ENCODE measurements at places on chromosomes 5 and 9.

- no peak for DNase-seq
Measured at GRCh38 chr9:26171691-26172090, 493.4 kb upstream of the TUSC1 start.

DNA sequence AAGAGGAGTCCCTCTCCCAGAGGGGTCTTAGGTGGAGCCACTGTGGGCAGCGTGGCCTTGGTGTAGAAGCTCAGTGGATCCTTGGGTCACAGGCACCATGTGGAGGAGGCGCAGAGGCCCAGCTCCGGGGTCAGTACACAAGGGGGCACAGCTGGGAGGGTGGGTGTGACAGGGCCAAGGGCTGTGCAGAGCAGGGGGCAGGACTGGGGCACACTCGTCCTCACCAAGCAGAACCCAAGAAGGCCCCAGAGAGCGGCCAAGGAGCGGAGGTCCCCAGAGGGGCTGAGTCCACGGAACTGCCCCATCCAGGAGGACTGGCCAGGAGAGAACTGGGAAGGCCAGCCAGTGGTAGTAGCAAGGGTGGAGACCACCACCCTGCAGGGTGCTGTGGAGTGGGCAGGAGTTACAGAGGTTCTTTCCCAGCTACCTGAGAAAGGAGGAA lies 2.5 kb upstream of the LPCAT1 start:
- no peak for DNase-seq

GRCh38 chr5:142644640-142645361 lies 41.1 kb downstream of the FGF1 start:
- no peak for DNase-seq

- no peak for DNase-seq
Measured at GRCh38 chr9:15332939-15333338, 25.9 kb upstream of the TTC39B start.

DNA sequence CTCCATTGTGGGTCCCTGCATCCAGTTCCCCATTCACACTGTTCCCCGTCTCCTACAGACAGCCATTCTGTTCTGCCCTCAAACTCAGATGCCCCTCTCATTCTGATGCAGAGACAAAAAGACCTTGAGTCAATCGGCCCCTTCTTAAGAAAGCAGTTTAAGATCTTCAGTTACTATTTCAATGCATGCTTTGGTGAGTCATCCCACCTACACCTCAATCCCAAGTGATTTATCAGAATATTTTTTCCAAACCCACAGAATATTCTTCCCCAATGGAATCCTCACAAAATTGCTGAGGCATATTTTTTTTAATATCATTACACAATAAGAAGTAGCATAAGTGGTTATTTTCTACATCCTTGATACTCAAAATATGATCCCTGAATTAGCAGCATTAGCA lies 92.4 kb upstream of the SLC1A1 start:
- DNase-seq, result no peak

- no peak for DNase-seq
Measured at GRCh38 chr9:8653111-8653510, 853.5 kb upstream of the DMAC1 start.

DNA sequence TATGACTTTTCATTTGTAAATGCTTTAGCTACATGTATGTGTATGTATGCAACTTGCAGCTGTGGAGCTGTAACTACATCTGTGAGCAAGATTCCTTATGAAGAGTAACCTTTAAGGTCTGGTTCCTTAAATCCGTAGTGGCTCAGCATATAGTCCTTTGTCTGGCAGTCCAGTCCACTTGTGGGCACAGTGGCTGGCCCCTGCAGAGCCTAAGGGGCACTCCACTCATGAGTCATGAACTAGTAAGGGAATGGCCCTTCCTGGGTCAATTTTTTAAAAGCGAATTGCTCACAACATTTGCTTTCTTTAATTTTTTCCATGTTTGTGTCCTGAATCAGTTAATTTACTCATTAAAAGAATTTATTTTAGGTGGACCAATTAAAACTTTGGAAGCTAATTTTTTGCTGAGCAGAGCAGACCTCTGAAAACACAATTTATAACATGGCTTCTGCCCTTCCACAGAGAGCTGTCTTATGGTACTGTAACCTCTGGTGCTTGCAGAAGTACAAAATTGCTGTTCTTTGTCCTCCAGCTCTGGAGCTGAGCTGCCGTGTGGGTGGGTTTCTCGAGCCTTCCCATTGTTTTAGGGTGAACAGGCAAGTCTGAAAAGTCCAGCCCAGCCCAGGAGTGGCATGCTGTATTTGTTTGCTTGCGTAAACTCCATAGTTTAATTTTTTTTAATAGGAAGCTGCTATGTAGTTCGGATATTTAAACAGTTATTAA lies 110.1 kb downstream of the MVB12B start:
- DNase-seq, result no peak

DNA sequence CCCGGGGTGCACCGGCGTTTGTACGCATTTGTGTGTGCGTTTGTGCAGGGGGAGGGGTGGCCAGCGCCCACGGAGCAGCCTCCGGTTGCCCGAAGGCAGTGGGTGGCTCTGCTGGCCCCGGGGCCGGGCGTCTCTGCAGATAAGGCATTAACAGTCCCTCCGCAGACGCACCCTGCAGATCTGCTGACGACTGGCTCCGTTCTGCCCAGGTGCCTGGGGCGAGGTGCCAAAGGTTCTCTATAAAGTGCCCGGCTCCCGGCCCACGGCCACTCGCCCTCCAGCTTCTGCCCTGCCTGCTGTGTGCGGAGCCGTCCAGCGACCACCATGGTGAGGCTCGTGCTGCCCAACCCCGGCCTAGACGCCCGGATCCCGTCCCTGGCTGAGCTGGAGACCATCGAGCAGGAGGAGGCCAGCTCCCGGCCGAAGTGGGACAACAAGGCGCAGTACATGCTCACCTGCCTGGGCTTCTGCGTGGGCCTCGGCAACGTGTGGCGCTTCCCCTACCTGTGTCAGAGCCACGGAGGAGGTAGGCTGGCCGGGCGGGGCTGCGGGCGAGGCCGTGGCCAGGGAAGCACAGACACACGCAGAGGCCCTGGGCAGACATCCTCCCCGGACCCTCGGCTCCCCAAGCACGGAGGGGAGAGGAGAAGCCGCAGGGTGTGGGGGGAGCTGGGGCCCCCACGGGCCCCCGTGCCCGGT lies at the start of gene SLC6A19:
TSS of gene SLC6A19 (plus strand) at position 269 of the 699 bp plus-strand sequence. CDS start at position 325, 56 bp downstream.
- peak; percentile 46 for DNase-seq

- no peak for DNase-seq
Measured at GRCh38 chr5:124238350-124238749, 508.1 kb downstream of the ZNF608 start.

DNA sequence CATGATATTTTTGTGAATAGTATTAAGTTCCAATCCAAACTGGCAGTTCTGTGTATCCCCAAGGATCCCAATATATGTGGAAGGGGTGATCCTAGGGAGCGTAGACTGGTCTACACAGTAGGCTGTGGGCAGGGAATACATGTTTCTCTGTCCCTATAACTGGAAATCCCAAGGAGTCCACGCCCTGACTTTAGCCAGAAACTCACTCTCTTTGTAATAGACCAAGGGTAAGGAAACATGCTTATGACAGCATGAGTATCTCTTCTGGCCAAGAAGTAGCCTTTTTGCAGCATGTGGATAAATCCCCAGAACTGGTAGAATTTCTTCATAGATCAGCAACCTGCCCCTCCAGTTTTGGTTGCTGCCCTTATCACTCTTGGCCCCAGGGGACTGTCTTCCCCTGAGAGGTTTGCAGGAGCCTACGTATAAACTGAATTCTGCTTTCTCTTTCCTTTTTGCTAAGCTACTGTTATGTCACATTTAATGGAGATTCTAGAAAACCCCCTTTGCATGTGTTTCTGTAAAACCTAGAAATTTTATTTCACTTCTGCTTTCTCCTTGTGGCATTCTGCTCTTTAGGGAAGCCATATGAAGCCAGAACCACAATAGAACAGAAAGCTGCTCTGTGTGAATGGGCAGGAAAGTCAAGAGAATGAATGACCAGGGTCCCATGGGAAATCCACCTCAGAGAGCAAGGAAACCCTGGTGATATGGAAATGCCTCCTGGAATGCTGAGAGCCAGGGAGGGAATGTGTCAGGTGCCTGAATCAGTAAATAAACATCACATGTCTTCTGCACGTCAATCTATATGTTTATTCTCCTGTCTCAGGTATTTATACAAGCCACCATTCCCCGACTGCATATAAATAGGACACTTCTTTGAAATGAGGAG lies 3.5 kb downstream of the IFNA2 start:
- no peak for DNase-seq

- no peak for DNase-seq
Measured at GRCh38 chr5:80370390-80370789, 37.5 kb upstream of the ZFYVE16 start.

GRCh38 chr5:87570366-87570765 lies 157.6 kb upstream of the CCNH start:
- no peak for DNase-seq

DNA sequence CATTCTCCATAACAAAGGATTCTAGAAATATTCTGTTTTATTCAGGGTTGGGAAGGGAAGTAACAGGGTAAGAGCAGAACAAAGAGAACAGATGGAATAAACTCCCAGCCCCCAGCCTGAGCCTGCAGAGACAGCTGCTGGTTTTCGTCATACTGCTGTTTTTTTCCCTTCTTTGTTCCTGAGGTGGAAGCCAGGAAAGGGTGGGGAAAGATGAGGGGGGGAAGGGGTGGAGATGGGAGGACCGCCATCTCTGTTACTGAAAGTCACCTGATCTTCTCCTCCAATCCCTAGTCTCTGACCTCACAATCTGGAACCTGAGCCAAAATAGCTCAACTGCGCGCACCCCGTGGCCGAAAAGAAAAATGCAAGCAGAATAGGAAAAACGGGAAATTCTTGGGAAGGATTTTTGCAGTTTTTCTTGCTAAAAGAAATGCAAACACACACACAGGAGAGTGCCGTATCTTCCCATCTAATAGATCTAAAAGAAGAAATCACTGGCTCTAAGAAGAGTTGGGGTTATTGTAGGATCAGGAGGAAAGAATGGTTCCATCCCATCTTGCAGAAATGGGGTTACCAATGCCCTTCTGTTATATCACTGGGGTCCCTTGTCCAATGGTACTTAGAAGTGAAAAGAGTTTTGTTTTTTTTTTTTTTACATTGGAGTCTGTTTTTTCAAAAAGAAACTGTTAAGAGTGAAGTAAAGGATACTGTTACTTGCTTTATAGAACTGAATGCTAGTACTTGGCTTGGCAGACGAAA lies 57.9 kb downstream of the DIAPH1 start:
- peak; percentile 59 for DNase-seq

DNA sequence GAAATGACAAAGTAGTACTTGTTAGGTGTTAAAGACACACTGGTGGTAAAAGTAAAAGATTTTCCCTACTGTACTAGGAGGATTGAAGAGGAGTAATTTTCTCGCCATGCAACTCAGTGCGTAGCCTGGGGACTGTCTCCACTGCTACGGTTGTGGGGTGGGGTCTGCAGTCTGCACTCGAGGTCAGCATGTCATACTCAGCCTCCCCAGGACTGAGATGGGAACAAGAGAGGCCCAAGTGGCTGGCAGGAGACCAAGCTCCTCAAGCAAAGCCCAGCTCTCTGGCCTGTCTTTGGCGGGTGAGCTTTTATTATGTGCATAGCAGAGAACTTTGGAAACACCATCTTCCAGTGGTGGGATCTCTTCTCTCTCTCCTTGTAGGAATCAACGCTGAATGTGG lies 10.4 kb downstream of the NHP2 start:
- no peak for DNase-seq

DNA sequence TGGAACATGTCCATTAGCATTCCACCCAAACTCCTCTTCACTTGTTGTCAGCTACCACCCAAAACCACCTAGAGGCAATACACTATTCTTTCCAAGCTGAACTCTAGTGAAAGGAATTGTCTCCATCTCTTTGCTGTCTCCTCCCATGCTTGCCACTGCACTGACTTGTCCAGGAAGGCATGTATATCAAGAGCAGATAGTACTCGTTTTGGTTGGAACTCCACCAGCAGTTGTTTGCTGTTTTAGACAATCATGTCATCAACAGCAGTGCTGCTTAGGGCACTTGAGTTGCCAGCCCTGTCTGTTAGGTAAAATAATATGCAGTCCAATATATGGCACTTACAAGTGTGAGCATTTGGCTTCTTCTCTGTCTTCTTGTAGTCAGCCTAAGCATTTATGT lies 80.0 kb upstream of the SAP30L start:
- DNase-seq, result no peak

- DNase-seq, result no peak
Measured at GRCh38 chr5:72470826-72471225, 36.4 kb downstream of the ZNF366 start.

- no peak for DNase-seq
Measured at GRCh38 chr5:123873846-123874245, 361.9 kb downstream of the CSNK1G3 start.

GRCh38 chr9:113511856-113512761 lies 48.6 kb downstream of the RGS3 start:
- no peak for DNase-seq

DNA sequence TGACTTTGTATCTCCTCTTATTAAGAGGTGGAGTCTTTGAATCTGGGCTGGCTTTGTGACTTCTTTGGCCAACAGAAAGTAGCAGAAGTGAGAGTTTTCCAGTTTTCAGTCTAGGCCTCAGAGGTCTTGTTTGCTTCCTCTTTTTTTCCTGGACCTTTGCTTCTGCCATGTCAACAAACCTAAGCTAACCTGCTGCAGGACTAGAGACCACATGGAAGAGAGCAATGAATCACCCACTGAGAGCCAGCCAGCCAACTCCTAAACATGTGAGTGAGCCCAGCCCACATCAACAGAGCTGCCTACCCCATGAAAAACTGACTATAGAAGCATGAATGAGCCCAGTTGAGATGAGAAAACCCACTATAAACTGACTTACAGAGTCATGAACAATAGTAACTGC lies 29.9 kb downstream of the MRPL22 start:
- no peak for DNase-seq

- no peak for DNase-seq
Measured at GRCh38 chr9:134971696-134972095, 54.0 kb upstream of the FCN1 start.

- no peak for DNase-seq
Measured at GRCh38 chr9:90616806-90617205, 25.8 kb downstream of the DIRAS2 start.

DNA sequence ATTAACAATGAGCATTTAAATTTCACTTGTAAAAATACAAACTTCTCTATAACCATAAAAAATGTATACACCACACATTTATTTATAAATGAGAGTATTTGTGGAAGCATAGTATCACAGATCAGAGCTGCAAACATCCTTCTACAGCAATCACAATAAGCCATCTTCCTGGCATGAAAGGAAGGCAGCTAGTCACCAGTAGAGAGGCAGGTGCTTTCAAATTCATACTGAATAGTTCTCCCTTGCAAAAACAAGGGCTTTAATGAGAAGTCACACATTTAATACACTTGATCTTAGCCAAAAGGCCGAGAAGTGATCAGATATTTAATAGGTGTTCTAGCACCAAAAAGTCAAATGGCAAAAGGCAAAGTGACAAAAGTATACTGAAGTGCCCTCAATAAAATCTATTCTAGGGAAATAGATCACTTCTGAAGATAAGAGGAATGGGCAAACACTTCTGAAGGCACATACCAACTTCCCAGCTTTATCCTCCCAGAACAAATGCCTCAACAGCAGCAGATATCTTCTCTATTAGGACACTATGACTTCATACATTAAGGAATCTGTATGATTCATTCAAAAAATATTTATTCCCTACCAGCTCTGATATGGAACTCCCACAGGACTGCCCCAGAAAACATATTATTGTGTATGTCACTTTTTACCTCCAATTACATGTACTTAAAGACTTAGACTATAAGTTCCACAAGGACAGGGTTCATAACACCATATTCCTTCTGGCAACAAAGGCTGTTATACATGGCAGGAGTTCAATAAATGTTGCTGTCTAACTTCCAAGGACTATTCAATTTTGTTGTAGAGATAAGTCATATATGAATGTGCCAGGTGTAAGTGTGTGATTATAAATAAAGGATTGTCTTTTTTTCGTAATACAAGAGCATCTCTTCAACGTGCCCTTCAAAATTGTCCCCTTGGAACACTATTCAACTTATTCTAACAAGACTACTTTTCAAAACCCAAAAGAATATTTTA lies 31.7 kb downstream of the MAPKAP1 start:
- DNase-seq, result no peak

All from hematopoietic multipotent progenitor cell treated with erythropoietin and hydrocortisone succinate and interleukin-3 and kit ligand, for 17 days (in vitro differentiated cells).